Umbilical cord (tissue), 2 donors: ENCODE measurements at places on chromosomes 12 and 14.
A peak's percentile ranks its signal among the peaks of the same experiment; 100 is the strongest.

GRCh38 chr12:92719674-92720073, 16.9 kb downstream of the PLEKHG7 start:
- no peak for DNase-seq

DNA sequence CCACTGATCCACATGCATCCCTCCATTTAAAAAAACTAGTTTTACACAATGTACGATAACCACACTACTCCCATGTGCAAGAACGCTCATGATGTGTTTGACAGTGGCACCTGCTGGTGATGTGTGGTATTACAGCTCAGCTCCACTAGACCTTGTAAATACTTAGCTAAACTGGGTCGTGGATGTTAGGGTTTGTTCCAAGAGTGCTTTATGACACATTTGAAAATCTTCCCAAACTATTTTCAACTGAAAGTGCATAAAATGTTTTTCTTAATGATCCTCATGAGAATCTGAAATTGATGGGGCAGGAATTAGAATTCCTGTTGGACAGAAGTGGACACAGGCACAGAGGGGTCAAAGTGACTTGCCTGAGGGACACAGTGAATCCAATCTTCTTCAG, 99.2 kb downstream of the SCARB1 start:
- no peak for DNase-seq

DNA sequence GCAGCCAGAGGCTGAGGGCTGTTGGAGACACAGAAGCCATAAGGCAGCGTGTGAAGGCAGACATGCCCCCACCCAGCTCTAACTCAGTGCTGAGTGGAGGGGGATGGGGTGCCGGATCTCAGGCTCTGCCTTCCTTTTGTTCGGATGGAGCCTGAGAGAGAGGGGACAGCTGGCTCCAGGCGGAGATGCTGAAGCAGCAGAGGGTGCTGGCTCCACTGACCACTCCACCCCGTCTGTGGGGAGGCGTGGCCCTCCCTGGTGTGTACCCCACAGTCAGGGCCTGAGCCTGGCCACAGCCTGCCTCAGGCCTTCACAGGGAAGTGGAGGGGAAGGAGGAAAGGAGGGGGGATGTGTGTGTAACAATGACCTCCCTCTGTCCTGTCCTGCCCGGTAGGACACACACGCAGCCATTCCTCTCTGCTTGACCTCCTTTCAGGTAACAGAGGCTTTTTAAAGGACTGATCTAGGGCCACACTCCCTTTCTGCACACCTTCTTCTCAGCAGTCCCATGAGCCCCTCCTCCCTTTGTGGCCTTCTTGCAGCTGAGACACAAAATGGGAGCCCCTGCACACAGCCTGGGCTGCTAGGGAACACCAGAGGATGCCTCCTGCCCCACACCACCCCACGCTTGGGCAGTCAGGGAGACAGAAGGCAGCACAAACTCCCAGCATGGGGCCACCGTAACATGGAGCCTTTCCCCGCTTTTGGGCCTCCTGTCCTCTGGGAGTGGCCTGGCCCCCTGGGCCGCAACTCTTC, 9.6 kb upstream of the ENDOU start:
- DNase-seq: peak; percentile 47

DNA sequence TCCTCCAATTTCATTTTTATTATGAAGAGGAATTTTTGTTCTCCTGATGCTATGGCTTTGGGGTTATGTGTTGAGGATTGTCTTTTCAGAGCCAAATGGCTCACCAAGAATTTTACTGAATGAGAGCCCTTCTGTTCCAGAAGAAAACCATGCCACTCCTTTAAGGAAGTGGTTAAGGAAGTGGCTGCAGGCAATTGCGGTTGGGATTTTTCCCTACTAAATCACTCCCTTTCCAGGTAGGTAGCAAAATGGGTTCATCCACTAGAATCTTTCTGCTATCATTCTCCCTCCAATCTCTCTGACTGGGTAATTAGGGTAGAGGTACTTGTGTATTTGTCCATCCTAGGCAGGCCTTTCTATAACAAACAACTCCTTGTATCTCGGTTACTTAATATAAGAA, 163.1 kb downstream of the TTC8 start:
- no peak for DNase-seq
